GM23248 (cell line): ENCODE measurements at places on chromosomes 6 and 20. TPM values are rescaled to one million over a fixed set of nuclear protein-coding genes. Genes with fewer than 3 reads are reported as not detected.

CTAGE9 gene
- polyA plus RNA-seq: not detected in 2 replicates

PDE10A gene
- polyA plus RNA-seq: 0.20 and 0.21 TPM in 2 replicates

RAET1L gene
- polyA plus RNA-seq: not detected in 2 replicates

MAPK14 gene
- 26.8 and 27.0 TPM in 2 replicates for polyA plus RNA-seq

PDYN gene
- not detected in 2 replicates for polyA plus RNA-seq

TTPAL gene
- 19.6 and 21.4 TPM in 2 replicates for polyA plus RNA-seq

IMPG1 gene
- polyA plus RNA-seq: not detected in 2 replicates

TTLL9 gene
- polyA plus RNA-seq: not detected in 2 replicates

UQCC2 gene
- polyA plus RNA-seq: 134 and 138 TPM in 2 replicates

MAK gene
- polyA plus RNA-seq: 0.09 and 0.14 TPM in 2 replicates

FUCA2 gene
- 108 and 111 TPM in 2 replicates for polyA plus RNA-seq

VSX1 gene
- not detected in 2 replicates for polyA plus RNA-seq

SLC17A4 gene
- polyA plus RNA-seq: not detected in 2 replicates
